ENCODE measurements at places on chromosomes 13 and 19.
A peak's percentile ranks its signal among the peaks of the same experiment; 100 is the strongest.

- no peak for DNase-seq
These were observed 21.0 kb upstream of the GRWD1 start for GRCh38 chr19:48424694-48425219.

GRCh38 chr13:111503905-111504695, 183.7 kb downstream of the TEX29 start:
- DNase-seq: no peak

- no peak for DNase-seq
These were observed 8.1 kb upstream of the IGFL3 start for GRCh38 chr19:46132508-46133100.

DNA sequence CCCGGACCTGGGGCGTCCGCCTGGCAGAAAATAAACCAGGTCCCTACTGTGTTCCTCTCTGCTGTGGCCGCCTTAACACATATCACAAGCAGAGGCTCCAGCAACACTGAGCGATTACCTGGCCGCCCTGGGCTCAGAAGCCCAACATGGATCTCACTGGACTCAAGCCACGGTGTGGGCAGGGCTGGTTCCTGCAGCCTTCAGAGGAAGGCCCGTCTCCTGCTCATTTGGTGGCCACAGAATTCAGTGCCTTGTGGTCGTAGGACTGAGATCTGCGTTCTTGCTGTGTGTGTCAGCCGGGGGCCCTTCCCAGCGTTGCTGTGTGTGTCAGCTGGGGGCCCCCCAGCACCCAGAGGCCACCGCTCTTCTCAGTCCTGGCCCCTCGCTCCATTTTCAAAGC, 30.2 kb downstream of the C2CD4C start:
- DNase-seq: no peak

DNA sequence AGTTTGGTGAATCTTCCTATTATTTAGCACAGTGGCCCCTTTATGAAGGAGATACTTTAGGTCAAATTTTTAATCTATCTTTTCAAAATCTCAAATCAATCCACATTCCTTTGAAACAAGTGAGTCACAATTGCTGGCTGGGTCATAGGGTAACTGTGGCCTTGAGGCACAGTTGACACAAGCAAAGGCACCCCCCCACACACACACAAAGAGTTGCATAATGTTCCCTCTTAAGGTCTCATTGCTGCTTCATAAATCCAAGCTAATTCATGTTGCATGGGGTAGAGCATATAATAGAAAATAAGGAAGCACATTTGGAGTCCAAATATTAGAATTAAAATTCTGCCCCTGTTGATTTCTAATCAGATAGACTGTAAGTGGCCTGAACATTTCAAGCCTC, 171.5 kb downstream of the DLEU7 start:
- DNase-seq: no peak

DNA sequence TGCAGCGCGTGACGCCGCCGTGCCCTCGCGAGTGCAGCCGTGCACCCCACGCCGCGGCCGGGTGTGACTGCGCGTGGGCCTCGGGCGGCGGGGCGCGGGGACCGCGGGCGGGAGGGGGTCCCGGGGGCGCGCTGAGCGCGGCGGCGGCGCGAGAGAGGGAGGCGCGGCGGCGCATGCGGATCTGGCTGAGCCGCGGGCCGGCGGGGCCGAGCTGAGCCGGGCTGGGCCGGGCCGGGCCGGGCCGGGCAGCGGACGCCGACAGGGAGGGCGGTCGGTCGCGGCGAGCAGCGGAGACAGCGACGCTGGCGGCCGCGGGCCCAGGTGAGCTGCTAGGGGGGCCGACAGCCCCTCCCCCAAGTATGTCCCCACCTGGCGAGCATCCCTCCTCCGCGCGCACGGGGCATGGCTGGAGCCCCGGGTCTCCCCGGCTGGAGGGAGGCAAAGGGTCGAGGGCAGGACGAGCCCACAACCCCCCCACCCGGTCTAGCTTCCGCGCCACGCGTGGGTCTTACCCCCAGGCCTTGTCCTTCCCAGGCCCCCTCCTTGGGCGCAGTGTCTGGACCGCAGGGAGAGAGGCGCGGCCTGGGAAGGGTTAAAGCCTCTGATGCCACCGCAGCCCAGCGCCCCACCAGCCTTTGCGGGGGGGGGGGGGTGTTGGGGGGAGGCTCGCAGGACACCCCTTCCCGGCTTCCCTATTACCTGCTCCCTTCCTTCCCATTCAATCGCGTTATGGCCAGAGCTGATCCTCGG, at the start of gene SPTBN4:
Gene SPTBN4 (plus strand): TSS at position 17 of the 750 bp plus-strand sequence. CDS start 5,621 bp downstream, outside the sequence.
- peak; percentile 23 for DNase-seq

GRCh38 chr13:61954092-61954491, 538.4 kb upstream of the PCDH20 start:
- no peak for DNase-seq

- DNase-seq: no peak
These were observed 538.9 kb downstream of the RFC3 start for GRCh38 chr13:34356686-34357434.

DNA sequence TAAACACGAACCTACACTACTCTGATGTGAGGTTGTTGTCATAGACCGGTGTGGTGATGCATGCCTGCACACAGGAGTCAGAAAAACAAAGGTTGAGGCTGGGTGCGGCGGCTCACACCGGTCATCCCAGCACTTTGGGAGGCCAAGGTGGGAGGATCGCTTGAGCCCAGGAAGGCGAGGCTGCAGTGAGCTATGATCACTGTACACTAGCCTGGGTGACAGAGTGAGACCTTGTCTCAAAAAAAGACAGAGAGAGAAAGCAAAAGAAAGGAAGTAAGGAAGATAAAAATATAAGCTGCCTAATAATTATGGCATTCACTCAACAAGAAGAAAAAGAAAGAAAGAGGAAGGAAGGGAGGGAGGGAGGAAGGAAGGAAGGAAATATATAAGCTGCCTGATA, 9.3 kb downstream of the GP6 start:
- DNase-seq: no peak

GRCh38 chr13:50156140-50156539, 140.9 kb downstream of the KCNRG start:
- DNase-seq: no peak

GRCh38 chr13:51221674-51222036, 543 bp upstream of the FAM124A start:
- DNase-seq: no peak

- DNase-seq: no peak
These were observed 35.2 kb downstream of the MBNL2 start for GRCh38 chr13:97257228-97257755.

DNA sequence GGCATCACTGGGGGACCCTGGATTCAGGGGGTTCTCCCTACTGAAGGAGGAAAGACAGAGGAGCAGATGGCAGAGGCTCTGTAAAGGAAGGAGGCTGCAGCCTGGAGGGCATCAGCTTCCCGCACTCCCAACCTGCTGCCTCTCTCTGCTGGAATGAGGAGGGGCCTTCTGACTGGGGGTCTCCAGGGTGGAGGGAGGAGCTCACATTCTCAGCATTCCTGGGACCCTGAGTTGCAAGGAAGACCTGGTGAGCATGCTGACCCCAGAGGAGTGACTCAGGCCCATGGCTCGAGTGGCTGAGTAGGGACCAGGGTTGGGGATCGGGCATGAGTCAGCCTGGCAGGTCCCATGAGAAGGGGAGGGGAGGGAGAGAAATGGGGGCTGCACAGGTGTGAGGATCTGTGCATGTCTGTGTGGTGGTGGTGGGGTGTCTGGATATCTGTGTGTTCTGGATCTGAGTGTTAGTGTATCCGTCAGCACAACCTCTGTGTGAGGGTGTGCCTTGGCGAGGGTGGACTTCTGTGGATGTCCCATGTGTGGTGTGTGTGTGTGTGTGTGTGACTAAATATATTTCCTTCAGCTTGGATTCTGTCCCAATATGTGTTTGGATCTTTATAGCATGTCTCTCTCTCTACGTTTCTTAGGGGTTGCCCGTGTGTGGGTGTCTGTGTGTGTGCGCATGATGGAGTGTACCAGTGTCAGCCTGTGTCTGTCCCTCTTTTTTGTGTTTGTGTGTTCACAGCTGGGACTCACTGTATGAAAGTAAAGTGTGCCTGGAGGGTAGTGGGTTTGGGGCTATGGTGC, 4.6 kb downstream of the AXL start:
- no peak for DNase-seq

- no peak for DNase-seq
These were observed 35.1 kb upstream of the ZNF808 start for GRCh38 chr19:52492201-52492993.

- DNase-seq: no peak
These were observed 105.6 kb downstream of the SPRY2 start for GRCh38 chr13:80235166-80235966.

DNA sequence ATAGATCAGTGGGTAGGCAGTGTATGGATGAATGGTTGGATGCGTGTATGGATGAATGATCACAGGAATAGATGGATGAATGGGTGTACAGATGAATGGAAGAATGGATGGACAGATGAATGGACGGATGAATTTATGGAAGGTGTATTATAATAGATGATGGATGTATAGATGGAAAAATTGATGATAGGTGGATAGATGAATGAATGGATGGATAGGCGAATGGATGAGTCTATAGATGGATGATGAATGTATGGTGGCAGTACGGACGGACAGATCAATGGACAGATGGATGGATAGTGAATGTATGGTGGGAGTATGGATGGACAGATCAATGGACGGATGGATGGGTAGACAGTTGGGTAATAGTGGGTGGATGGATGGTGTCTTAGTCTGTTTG, 49.0 kb upstream of the ONECUT3 start:
- DNase-seq: no peak

- DNase-seq: no peak
These were observed 104.7 kb downstream of the MYCBP2 start for GRCh38 chr13:77222000-77222690.

GRCh38 chr13:64453831-64454230, 2776.3 kb downstream of the PCDH9 start:
- no peak for DNase-seq

- peak; percentile 54 for DNase-seq
These were observed 182.0 kb upstream of the SERP2 start for GRCh38 chr13:44191504-44192171.

- DNase-seq: no peak
These were observed 457.2 kb upstream of the SLITRK1 start for GRCh38 chr13:84339456-84339855.

DNA sequence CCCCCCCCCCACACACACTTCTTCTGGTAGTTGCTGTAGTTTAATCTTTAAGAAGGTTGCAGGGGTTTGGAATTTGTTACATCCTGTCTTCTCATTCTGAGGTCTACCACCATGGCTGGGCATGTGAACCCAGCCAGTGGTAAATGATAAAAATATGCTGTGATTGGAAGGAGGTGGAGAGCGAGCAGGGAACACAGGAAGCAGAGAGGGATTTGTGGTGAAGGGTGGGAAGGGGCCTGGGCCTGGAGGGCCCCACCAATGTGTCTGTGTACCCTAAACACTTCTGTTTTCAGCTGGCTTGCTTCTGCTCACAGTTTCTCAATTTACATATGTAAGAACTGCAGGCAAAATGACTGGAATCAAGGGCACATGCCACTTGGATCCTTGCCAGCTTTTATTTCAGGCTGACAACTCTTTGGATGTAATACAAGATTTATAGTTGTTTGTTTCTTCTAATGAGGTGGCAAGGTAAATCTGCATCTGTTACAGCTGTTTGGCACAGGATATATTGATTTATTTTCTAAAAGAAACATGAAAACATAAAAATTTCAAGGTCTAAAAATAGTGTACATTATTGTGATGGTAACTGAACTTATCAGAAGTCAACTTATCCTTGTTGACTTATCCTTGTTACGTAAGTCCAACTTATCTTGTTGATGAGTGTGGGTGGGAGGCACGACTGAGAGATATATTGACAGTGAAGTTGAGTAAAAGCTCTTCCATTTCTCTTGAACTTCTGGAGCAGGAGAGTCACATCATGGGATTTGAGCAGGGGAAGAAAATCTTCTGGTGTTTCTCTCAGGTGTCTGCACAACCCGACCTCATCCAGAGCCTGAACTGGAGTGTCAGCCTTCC, 313.2 kb downstream of the SHISA2 start:
- DNase-seq: no peak

- peak; percentile 91 for DNase-seq
These were observed 9.6 kb downstream of the GIPR start for GRCh38 chr19:45677351-45678230.

GRCh38 chr13:42345367-42345766, 73.4 kb downstream of the AKAP11 start:
- DNase-seq: no peak

DNA sequence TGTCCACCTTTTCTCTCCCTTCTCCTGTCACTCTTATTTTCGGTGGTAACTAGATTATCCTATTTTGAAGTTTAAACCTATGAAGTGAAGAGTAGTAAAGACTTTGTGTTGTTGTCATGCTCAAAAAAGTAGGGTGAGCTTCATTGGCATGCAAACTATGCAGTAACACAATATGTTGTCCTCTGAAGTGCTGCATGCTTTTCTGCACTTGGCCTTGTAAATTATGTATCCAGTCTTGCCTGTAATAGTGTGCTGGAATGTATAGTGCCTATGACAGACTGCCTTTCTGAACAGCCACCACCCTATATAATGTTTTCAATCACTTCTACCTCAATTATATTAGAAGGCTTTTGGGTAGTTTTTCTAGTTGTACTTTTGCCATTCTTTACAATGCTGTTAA, 1198.2 kb upstream of the PCDH20 start:
- no peak for DNase-seq

DNA sequence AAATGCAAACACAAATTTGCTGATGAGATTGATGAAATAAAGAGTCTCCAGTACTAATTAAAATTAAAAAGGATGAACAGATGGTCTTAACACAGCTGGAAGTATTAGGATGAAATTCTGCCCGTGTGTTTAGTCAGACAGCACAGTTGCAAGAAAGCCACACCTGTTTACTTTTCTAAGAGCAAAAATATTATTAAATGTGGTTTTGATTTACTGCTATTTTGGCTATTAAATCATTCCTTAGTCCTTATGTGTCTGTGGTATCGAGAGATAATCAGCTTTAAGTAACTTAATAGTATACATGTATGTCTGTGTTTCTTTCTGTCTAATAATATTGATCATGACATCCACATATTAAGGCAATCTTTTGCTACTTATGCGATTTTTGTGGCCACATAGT, 494.9 kb downstream of the GPC6 start:
- no peak for DNase-seq

GRCh38 chr13:93723316-93723715, 496.7 kb downstream of the GPC6 start:
- no peak for DNase-seq

DNA sequence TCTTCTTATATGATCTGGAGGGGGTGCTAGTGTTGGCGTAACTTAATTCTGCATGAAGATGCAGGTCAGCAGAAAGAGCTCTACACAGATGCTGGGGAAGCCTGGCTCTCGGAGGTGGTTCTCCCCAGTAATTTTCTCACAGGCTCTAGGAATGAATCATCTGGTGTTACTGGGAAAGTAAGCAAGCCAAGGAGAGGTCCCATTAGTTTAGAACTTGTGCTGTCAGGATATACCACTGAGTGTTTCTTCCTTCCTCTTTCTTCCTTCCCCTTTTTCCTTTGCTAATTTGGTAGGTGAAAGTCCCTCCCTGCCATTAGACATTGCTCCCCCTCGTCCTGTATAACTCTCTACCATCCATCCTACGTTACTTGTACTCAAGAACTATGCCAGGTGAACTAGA, 68.3 kb downstream of the ATP8A2 start:
- DNase-seq: no peak

DNA sequence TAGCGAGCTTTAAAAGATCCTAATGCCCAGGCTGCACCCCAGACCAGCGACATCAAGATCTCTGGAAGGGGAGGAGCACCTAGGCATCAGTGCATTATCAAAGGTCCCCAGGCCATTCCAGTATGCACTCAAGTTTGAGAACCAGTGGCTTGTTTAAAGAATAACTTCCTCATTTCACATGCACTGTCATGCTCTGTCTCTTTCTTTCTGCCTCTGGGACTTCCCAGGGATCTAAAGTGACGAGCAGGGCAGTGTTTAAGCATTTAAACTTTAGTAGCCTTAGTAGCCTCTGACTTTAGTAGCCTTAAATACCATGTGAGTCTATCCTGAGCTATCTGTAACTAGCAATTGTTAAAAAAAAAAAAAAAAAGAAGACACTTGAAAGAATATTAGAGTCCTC, 8.9 kb upstream of the FARP1 start:
- DNase-seq: no peak
